Osteoblast (primary cell): ENCODE measurements at places on chromosomes 13 and 19.
A peak's percentile ranks its signal among the peaks of the same experiment; 100 is the strongest.

DNA sequence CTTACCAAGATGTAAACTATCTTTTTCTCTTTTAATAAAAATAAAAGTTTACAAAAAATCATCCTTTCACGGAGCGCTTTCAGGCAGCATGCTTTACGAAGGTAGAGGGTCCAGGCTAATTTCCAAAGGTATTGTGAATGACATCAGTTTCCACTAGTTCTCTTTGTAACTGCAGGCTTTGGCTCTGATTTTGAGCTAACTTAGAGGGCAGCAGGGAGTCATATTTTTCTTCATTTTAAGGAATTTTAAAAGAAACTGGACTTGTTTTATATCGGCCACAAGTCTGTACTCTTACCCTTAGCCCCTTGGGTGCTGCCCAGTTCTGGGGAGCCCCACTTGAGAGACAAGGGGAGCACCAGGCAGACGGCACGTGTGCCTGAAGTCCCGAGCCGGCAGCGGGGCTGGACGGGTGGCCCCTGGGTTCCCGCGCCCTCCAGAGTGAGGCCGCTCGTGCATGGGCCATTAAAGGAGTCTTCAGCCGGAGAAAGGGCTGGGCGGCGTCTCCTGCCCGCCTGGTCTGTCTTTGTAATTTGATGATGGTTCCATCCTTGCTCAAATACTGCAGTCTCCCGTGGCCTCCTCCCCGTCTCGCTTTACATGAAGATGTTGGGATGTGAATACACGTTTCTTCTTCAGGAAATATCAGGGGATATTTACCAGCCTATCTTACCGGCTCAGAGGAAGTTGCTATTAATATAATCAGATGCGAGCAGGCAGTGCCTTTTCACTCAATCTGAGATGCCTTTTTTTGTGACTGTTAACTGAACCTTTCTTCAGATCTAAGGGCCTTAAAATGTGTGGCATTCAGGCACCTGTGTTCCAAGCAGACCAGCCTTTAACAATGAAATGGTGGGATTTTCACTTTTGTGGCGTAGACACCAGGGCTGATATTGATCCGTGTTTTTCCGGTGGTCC, 67.4 kb downstream of the GGACT start:
- DNase-seq, result peak; percentile 34

- DNase-seq, result peak; percentile 93
Observed at GRCh38 chr19:46755077-46755852, 9.0 kb upstream of the STRN4 start.

- no peak for DNase-seq
Observed at GRCh38 chr13:94561126-94561525, 34.8 kb downstream of the TGDS start.

- DNase-seq, result no peak
Observed at GRCh38 chr13:30234619-30235162, 72.7 kb downstream of the KATNAL1 start.
